ENCODE measurements at places on chromosomes 6 and 20.

DNA sequence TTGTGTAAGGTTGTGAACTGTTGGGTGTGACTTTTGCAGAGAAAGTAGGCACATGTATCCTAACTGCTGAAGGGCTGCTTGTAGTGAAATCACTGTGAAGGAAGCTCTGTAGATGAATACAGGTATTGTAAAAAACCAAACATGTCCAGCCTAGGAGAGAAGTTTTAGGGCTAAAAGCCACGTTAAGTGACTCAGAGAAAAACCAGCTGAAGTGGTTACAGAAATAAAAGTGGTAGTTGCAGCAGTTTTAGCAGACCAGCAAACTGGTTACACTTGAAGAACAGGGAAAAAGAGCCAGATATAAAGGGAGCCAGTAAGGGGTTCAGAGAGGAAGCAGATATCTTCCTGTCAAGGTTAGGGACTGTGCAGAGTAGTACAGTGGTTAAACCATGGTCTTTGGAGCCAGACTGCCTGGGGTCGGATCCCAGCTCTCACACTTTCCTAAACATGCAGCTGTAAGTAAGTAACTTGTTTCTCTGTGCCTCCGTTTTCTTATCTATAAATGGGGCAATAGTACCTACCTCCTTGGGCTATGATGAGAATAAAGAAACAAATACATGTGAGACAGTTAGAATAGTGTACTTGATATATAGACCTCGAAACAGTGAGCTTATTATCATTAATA is 33.8 kb upstream of the RNF8 start:
- no peak for DNase-seq

DNA sequence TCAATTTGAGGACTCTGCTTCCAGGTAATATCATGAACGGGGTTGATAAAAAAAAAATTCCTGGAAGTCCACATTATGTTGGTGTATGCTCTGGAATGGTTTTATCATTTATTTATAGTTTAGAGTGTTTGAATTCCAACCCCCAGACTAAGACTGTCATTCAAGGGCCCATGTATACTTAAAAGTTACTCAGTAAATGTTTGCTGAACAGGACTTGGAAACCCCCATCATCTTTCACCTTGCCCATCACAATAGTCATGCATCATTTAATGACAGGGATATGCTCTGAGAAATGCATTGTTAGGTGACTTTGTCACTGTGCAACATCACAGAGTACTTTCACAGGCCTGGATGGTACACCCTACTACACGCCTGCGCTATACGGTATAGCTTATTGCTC is 104.8 kb downstream of the ATXN1 start:
- DNase-seq: no peak

DNA sequence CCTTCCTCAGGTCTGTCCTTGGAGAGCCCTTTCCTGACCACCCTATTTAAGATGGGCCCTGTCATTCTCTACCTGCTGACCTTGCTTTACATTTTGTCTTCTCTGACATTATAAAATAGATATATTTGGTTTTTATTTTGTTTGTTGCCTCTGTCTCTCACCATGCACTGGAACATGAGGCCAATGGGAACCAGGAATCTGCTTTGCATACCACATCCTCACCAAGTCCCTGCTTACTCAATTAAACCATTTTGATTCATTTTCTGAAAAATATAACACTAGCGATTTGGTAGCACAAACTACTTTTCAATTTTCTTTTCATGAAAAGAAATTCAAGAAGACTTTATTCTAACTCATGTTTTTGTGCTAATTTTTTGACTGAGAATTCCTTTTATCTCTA is 32.8 kb upstream of the POPDC3 start:
- no peak for DNase-seq

- no peak for DNase-seq
These were observed 60.7 kb downstream of the MRPL14 start for GRCh38 chr6:44066394-44067172.

GRCh38 chr6:17987697-17988421 is 424 bp upstream of the KIF13A start:
- no peak for DNase-seq

- no peak for DNase-seq
These were observed 98.7 kb downstream of the BACH2 start for GRCh38 chr6:90197854-90198496.

GRCh38 chr6:77487808-77488425 is 24.6 kb upstream of the HTR1B start:
- no peak for DNase-seq

GRCh38 chr6:57147955-57148858 is 23.9 kb upstream of the BAG2 start:
- DNase-seq: no peak

DNA sequence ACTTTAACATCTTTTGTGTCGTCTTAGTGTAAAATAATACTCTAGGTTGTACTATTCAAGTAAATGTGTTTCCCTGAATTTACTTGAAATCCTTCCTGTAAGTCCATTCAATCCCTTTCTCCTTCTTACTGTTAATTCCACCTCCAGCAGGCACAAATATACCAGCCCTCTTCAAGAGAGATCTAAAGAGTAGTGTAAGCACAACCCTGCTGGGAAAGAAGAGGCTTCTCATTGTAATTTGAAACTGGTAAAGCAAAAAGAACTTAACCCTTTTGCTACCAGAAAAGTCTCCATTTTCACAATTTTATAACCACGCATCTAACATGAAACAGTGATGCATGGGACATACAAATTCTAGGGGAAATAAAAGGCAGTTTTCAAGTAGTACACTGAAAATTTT is at the start of gene BMP5:
Gene BMP5, minus strand, starts transcription at position 191 of the 400 bp plus-strand sequence. CDS start 725 bp downstream, outside the sequence.
- DNase-seq: no peak

- no peak for DNase-seq
These were observed 402.9 kb upstream of the RUNX2 start for GRCh38 chr6:44925100-44925739.

GRCh38 chr20:36370991-36371790 is 65.1 kb downstream of the DLGAP4 start:
- no peak for DNase-seq

DNA sequence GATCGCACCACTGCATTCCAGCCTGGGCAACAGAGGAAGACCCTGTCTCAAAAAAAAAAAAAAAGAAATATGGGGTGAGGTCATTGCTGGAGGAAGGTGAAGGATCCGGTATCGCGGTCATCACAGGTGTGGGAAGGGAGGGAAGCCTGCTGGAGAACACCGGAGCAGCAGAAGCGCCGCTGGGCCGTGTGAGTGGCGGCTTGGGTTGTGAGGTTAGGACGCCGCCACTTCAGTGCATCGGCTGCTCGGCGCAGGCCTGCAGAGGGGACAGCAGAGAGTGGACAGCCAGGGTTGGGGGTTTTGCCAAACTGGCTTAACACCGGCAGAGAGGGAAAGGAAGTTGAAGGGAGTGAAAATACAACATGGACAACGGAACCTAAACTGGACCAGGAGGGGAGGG is 5.4 kb downstream of the TLDC2 start:
- DNase-seq: no peak

GRCh38 chr6:117829594-117830319 is 77.3 kb upstream of the SLC35F1 start:
- DNase-seq: no peak

DNA sequence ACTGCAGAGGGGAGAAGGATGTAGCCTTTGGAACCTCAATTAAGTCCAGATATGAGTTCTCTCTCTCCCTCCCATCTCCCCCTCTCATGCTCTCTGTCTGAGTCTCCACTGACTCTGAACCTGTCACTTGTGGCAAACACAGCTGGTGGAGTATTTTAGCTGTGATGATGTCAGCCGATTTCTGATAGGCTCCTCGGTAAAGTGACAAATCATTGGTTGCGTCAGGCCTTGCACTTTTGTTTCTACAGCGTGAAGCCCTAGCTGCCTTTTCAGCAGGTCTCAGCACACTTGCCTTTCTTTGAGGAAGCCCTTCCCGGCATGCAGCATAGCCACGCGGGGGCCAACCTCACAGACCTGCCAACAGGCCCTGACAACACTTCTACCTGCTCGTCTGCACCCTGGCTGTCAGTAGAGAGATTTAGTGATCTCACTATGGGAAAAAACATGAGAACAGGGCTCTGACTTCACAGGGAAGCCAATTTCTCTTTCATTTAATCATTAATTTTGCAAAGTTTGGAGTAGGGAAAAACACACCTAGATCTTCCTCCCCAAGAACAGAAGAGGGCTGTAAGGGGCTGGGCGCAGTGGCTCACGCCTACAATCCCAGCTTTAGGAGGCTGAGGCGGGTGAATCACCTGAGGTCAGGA is 84.4 kb downstream of the GMPR start:
- DNase-seq: peak; percentile 46

GRCh38 chr6:71482742-71483141 is 194.1 kb downstream of the OGFRL1 start:
- no peak for DNase-seq

GRCh38 chr20:32034581-32035425 is 17.2 kb upstream of the HCK start:
- no peak for DNase-seq

- DNase-seq: no peak
These were observed 26.0 kb downstream of the TBC1D7 start for GRCh38 chr6:13302291-13302690.

DNA sequence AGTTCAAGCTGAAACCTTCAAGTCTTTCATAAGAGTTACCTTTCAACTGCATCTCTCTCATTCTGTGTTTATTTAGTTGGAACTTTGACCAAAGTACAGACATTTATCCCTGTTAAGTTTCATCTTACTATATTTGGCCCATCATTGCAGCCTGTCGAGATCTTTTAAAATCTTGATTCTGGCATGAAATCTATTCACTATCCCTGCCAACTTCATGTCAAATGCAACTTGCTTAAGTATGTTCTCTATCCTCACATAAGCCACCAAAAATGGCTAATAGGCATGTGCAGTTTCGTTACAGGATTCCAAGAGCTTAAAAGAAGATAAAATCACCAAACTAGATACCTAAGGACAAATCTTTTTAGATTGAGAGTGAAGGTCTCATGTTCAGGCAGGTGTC is 117.5 kb upstream of the KCNQ5 start:
- no peak for DNase-seq

GRCh38 chr6:30511169-30511546 is 21.8 kb downstream of the HLA-E start:
- no peak for DNase-seq

DNA sequence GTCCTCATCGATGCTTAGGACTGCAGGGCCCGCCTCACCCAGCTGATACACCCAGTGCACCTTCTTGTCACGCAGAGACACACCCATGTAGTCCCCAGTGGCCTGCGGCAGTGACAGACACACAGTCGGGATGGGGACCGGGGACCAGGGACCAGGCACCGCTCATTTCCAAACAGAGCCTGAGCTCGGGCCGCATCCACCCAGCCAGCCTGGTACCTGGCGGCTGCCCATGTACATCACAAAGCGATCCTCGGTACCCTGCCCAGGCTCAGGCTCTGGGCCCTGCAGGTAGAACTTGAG is 11.5 kb downstream of the ADRM1 start:
- DNase-seq: no peak

- no peak for DNase-seq
These were observed 7.6 kb downstream of the PRND start for GRCh38 chr20:4729265-4729664.

- no peak for DNase-seq
These were observed 183.4 kb downstream of the ADGRG6 start for GRCh38 chr6:142485256-142485655.

DNA sequence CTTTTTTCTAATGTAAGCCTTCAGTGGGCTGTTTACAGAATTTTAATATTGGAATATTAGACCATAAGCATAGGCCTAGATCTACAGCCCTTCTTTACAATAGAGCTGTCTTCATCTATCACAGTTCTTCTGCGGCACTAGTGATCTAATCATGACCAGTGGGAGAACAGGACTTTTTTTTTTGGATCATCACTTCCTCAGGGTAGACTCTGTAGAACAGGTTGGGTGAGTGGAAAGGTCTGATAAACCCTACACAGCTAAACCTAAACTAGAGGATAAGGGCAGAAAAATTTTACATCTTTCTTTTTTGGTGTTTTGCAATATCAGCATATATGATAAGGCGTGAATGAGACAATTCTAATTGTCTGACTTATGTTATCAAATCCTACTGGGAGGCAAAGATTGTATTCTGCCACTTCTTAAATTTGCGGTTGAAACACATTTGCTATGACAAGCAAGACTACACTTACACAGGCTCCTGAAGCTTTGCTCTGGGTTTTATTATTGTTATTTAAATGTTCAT is 52.2 kb downstream of the GOPC start:
- DNase-seq: no peak

GRCh38 chr6:168598251-168599117 is 157.5 kb downstream of the SMOC2 start:
- no peak for DNase-seq

GRCh38 chr6:23218751-23219150 is 649.4 kb downstream of the HDGFL1 start:
- no peak for DNase-seq

- DNase-seq: no peak
These were observed 55.4 kb downstream of the GFOD1 start for GRCh38 chr6:13431861-13432465.

- DNase-seq: no peak
These were observed 270.3 kb upstream of the ECI2 start for GRCh38 chr6:4405621-4406212.

- DNase-seq: no peak
These were observed 92.4 kb downstream of the NCR2 start for GRCh38 chr6:41427642-41428335.

GRCh38 chr20:23066772-23067171 is 17.3 kb upstream of the THBD start:
- DNase-seq: no peak

GRCh38 chr6:108760126-108761050 is 87.8 kb upstream of the ARMC2 start:
- no peak for DNase-seq

DNA sequence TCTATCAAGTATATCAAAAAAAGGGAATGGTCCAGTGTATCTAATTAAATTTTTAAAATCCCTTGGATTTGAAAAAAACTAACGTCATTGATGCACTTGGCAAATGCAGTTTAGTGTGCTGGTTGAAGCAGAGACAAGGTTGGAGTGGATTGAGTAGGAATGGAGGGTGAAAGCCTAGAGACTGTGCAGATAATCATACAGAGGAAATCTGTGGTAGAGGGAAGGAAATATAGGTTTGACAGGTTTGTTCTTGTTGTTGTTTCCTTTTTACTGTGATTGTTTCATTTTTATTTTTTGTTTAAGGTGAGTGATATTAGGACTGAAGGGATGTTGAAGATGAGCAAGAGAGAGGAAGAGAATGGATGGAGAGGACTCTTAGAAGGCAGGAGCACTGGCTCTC is 29.0 kb upstream of the L3MBTL3 start:
- DNase-seq: no peak

DNA sequence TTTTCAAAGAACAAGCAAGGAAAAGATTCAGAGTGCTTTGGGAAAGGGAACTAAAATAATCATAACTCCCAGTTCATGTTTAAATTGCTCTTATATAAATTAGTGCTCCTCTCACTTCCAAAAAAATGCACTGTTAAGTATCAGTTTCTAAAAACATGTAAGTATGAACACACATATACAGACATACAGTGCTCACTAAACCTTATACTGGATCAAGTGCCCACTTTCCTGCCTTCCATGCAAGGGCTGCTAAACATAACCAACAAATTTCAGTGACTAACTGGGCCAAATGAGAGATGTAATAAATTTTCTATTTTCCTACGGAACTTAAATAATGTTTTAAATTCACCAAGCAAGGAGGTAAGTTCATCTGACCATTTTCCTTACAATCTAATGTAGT is 6.4 kb downstream of the TFAP2A start:
- DNase-seq: no peak

GRCh38 chr6:145629478-145629877 is 105.8 kb downstream of the EPM2A start:
- no peak for DNase-seq

All from stimulated activated CD8-positive, alpha-beta memory T cell treated with anti-CD3 and anti-CD28 coated beads, Interleukin-7, amount 100 ng/mL, for 1 hour (primary cell).